Activated B cell treated with CpG ODN at 0.5 μM for 24 hours (primary cell): ENCODE measurements at places on chromosomes 3 and 15. TPM values are rescaled to one million over a fixed set of nuclear protein-coding genes. Genes with fewer than 3 reads are reported as not detected.
A peak's percentile ranks its signal among the peaks of the same experiment; 100 is the strongest.

DNA sequence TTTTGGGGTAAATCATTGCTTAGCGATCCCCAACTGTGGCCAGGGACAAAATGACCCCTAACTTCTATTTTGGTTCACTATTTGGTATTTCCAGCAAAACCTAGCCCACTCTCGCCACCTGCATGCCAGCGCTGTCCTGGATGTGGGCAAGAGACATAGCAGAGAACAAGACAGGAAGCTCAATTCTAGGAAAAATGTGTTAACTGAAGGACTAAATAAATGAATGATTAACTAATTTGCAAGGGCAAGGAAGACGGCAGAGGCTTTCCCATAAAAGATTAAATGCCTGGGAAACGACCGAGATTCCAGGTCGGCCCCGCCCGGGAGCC lies 408 bp downstream of the NICN1 start:
- H3K27me3 ChIP-seq = no peaks in the 10 kb centered on the region
- H3K36me3 ChIP-seq = peaks cover 20% of the 10 kb centered on the region
- H3K27ac ChIP-seq = peak overlapping the region; percentile 96
- DNase-seq = no peak

GRCh38 chr15:76118767-76119166 lies 59.0 kb downstream of the TMEM266 start:
- no peaks in the 10 kb centered on the region for H3K4me1 ChIP-seq
- no peak overlapping the region for H3K4me3 ChIP-seq
- no peak overlapping the region for H3K27ac ChIP-seq
- no peak for DNase-seq
- no peaks in the 10 kb centered on the region for H3K36me3 ChIP-seq

DNA sequence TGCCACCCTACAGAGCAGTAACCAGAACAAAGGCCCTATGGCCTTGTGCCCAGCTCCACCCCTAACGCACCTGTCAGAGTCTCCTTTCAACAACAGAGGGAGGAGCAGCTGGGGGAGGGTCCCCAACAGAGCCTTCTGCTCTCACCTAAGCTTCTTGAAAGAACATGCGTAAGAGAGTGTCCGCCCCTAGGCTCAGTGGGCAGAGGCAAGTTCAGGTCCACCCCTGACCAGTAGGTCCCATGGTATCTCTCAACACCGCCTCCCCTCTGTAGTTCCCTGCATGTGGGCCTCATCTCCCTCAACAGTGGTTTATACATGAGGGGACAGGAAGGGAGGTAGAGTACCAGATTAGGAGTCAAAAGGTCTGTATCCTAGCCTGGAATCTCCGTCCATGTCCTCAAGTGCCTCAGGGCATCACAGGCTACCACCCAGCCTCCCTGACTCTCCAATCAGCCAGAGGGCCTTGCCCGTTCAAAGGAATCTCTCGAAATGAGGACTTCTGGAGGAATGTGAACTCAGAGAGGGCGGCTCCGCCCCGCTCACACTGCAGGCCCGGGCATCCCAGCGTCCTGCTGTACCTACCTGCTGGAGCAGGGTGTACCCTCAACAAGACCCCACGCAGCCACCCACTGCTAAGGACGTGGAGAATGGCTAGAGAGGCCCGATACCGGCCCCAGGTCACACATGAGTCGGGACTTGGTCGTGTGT lies 680 bp downstream of the POC1A start:
- no peak overlapping the region for H3K27ac ChIP-seq
- H3K4me1 ChIP-seq = peaks cover 13% of the 10 kb centered on the region
- peak overlapping the region; percentile 96 for H3K4me3 ChIP-seq
- H3K36me3 ChIP-seq = peaks cover 2% of the 10 kb centered on the region
- DNase-seq = no peak

DNA sequence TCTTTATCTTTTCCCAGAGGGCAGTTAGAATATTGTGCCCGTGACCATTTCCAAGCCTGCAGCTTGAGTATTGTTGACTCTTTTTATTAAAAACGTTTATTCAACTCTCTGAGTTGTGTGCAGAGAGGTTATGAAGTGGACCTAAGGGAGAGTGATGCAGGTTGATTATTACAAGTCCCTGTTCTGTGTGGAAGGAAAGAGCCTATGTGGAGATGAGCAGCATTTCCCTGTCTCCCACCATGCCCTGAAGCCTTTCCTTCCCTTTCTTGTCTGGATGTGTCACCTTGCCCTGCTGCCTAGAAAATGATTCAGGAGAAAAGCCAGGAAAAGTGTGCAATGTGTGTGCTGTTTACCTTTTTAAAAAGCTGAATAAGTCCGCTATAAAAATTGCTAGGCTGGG lies 19.4 kb downstream of the ZPLD1 start:
- H3K27ac ChIP-seq = no peak overlapping the region
- H3K4me1 ChIP-seq = no peaks in the 10 kb centered on the region
- DNase-seq = no peak

GRCh38 chr3:158531334-158531733 lies 39.7 kb upstream of the MLF1 start:
- H3K36me3 ChIP-seq = no peaks in the 10 kb centered on the region
- no peak for DNase-seq
- H3K4me1 ChIP-seq = no peaks in the 10 kb centered on the region
- H3K27ac ChIP-seq = no peak overlapping the region
- no peak overlapping the region for H3K4me3 ChIP-seq

- H3K27ac ChIP-seq = no peak overlapping the region
- DNase-seq = no peak
- no peaks in the 10 kb centered on the region for H3K36me3 ChIP-seq
- no peaks in the 10 kb centered on the region for H3K27me3 ChIP-seq
These were observed 216.9 kb upstream of the DCBLD2 start for GRCh38 chr3:99118381-99118780.

The PATL2 gene
- total RNA-seq = 19.8 and 27.2 TPM in 2 replicates

DNA sequence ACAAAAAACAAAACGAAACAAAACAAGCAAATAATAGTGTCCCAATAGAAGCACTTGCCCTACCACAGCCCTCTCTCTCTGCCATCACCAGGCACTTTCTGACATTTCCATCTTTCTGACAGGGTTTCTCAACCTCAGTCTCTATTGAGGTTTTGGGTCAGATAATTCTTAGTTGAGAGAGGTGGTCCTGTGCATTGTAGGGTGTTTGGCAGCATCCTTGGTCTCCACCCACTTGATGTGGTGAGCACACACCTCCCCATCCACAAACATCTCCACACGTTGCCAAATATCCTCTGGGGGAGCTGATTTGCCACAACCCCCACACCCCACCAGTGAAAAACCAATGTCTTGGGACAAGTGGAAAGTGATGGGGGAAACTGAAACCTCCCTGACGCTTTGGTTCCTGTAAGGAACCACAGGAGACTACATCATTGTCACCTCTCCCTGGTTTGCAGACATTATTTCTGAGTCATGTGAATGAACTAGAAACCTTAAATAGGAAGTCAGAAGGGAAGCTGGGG lies 733.7 kb upstream of the CFAP20DC start:
- H3K36me3 ChIP-seq = no peaks in the 10 kb centered on the region
- H3K27ac ChIP-seq = no peak overlapping the region
- no peaks in the 10 kb centered on the region for H3K27me3 ChIP-seq
- H3K4me3 ChIP-seq = no peak overlapping the region

The CLEC3B gene
- not detected in 2 replicates for total RNA-seq

The MITF gene
- 0.32 TPM in 1 of 2 replicates, not detected in the other for total RNA-seq

- peaks cover 49% of the 10 kb centered on the region for H3K27me3 ChIP-seq
- H3K4me1 ChIP-seq = no peaks in the 10 kb centered on the region
- no peak overlapping the region for H3K27ac ChIP-seq
- no peak overlapping the region for H3K4me3 ChIP-seq
- DNase-seq = no peak
These were observed 17.0 kb downstream of the HRG start for GRCh38 chr3:186682812-186683211.

The TMEM108 gene
- total RNA-seq = not detected in 2 replicates

GRCh38 chr15:41474436-41474835 lies 19.2 kb upstream of the ITPKA start:
- no peak overlapping the region for H3K4me3 ChIP-seq
- H3K36me3 ChIP-seq = peaks cover 78% of the 10 kb centered on the region
- DNase-seq = no peak
